ENCODE measurements at places on chromosomes 13 and 19.

GRCh38 chr13:40640845-40641458, 25.5 kb downstream of the FOXO1 start:
- no peak for DNase-seq

- no peak for DNase-seq
These were observed 67.1 kb upstream of the ATP12A start for GRCh38 chr13:24613128-24613527.

DNA sequence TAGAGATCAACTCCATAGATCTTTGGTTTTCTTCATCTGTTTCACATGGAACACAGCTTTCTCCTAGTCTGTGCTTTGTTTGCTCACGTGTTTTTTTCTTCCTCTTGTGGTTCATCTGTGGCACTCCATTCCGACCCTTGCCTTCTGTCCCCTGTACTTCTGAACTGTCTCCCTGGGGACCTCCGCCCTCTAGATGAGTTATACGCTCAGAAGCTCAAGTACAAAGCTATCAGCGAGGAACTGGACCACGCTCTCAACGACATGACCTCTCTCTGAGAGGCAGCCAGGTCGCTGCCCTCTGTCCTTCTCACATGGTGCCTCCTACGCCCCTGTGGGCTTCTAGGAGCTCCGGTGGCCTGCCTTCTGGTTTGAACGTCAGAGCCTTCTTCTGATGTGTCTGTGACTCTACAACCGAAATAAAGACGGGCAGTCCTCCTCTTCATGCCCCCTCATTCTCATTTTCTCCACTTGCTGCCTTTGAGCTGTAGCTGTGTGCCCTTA, 16.6 kb upstream of the RAB8A start:
- DNase-seq = no peak

DNA sequence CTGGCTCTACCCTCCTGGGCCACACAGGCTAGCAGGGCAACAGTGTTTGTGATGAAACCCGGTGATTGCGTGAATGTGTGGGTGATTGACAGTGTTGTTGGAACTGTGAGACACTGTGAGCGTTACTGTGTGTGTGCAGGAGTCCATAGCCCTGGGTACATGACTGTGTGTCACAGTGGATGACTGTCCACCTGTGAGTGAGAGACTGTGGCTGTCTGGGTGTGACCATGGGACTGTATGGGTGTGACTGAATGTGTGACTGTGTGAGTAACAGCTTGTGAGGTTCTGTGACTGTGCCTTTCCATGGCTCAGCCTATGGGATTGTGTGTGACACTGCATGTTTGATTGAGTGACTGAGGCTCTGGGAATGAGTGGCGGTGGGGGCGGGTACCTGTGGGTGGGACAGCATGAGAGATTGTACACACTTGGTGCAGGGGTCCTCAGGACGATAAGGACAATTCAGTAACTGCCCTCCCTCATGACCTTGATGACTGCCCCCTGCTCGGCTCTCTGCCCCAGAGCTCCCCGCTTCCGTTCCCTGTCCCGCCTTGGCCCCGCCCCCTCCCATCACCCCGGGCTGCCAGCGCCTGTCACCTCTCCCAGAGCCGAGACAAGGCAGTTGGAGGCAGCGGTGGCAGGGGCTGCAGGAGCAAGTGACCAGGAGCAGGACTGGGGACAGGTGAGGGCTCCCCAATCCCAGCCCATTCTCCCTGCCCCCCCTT, at the start of gene GIPR:
GIPR (plus strand) TSS at position 602 of the 722 bp plus-strand sequence. CDS start 1,300 bp downstream, outside the sequence.
- DNase-seq = no peak

DNA sequence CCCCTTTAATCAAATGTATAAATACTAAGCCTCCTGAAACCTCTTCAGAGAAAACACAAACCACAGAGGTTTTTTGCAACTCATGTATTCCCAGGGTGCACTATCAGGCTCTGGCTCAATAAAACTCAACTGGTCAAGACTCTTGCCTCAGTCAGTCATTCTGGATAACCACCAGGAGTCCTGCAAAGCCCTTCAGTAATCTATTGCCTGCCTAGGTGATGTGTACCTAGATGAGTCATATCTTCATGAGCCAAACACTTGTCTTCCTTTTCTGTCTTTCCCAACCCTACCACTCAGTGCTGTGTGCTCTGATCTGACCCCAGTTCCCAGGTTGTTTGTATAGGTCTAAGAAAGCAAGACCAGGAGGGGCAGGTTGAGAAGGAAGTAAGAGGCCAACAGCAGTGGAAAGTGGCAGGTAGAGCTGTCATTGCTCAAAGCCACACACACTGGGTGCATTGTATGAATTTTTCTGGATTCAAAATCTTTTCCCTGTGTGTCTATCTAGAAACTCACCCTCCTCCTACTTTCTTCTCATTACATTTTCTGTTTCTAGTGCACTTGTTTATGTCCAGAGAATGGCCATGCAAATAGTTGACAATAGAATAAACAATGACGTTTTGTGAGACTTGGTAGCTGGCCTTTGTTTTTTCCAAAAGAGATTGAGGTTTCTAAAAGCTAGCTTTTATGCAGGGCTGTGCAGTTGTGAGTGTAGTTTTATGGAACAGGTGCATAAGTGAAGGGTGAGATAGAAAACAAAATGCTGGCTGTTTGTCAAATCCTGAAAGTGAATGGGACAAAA, 48.1 kb downstream of the PSG1 start:
- DNase-seq = no peak
